ENCODE measurements at places on chromosomes 16 and 17. TPM values are rescaled to one million over a fixed set of nuclear protein-coding genes. Genes with fewer than 3 reads are reported as not detected.

MYL4 gene
- polyA plus RNA-seq = 3.9 TPM

DNA sequence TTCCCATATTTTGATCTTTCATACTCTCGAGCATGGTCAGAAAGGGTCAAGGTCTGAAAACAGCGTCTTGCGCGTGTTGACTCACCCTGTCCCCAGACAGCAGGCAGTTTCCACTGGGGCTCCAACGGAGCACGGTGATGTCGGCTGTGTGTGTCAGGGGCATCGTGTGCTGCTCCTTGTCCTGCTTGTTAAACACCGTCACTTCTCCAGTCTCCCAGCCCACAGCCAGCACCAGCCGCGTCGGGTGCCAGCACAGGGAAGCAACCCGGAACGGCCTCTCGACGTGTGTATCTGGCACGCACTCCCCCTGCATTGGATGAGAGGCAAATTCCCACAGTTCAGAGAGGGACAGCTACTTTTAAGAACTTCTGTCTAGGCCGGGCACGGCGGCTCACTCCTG, 9.6 kb downstream of the IFT140 start:
- no peak for DNase-seq

- DNase-seq = no peak
These were observed 108.6 kb upstream of the GOT2 start for GRCh38 chr16:58842746-58843145.

GRCh38 chr17:6797718-6798351, 21.8 kb downstream of the FBXO39 start:
- DNase-seq = no peak

GRCh38 chr16:57618296-57619132, 9.9 kb upstream of the ADGRG1 start:
- DNase-seq = no peak

GRCh38 chr17:81120149-81120484, 45.2 kb upstream of the PVALEF start:
- no peak for DNase-seq

LPO gene
- polyA plus RNA-seq = 0.09 TPM

- no peak for DNase-seq
These were observed 49.3 kb upstream of the TNRC6C start for GRCh38 chr17:77909236-77909635.

IGSF6 gene
- polyA plus RNA-seq = 8.4 TPM

CD79B gene
- polyA plus RNA-seq = 2.3 TPM

MARCHF10 gene
- 1.5 TPM for polyA plus RNA-seq

DLX3 gene
- polyA plus RNA-seq = 2.3 TPM

- DNase-seq = peak; percentile 24
These were observed 35.0 kb downstream of the GPT2 start for GRCh38 chr16:46918905-46919792.

GRCh38 chr17:65154770-65155589, 17.8 kb downstream of the RGS9 start:
- DNase-seq = no peak

DNA sequence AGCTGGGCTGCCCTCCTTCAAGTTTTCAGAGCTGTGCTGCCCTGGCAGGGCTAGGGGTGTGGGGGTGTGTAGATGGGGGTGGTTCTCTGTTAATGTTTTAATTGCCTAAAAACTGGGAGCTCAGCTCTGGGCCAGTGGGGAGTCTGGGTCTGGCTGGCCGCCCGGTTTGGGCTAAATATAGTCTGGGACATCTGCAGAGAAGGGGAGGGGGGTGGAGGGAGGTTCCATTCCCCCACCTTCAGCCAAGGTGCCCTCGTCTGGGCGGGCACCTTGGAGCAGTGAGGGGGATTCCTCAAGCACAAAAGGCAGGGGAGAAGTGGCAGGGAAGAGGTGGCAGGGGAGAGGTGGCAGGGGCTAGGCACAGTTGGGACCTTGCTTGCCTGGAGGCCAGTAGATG, 13.0 kb downstream of the RARA start:
- DNase-seq = no peak

C17orf107 gene
- 1.8 TPM for polyA plus RNA-seq

- DNase-seq = no peak
These were observed 86.4 kb upstream of the MYOCD start for GRCh38 chr17:12579288-12579687.

- DNase-seq = no peak
These were observed 2.4 kb upstream of the COX6A2 start for GRCh38 chr16:31430380-31431052.

GRCh38 chr16:9854675-9855074, 327.6 kb downstream of the GRIN2A start:
- no peak for DNase-seq

- no peak for DNase-seq
These were observed 18.8 kb downstream of the CDK5RAP3 start for GRCh38 chr17:47989700-47990099.

OR4D2 gene
- not detected for polyA plus RNA-seq

- no peak for DNase-seq
These were observed 21.5 kb downstream of the MBTD1 start for GRCh38 chr17:51238255-51238887.

- no peak for DNase-seq
These were observed 2.3 kb downstream of the CMIP start for GRCh38 chr16:81446907-81447268.

GRCh38 chr16:66419527-66419926, 7.6 kb upstream of the BEAN1 start:
- DNase-seq = no peak

DNA sequence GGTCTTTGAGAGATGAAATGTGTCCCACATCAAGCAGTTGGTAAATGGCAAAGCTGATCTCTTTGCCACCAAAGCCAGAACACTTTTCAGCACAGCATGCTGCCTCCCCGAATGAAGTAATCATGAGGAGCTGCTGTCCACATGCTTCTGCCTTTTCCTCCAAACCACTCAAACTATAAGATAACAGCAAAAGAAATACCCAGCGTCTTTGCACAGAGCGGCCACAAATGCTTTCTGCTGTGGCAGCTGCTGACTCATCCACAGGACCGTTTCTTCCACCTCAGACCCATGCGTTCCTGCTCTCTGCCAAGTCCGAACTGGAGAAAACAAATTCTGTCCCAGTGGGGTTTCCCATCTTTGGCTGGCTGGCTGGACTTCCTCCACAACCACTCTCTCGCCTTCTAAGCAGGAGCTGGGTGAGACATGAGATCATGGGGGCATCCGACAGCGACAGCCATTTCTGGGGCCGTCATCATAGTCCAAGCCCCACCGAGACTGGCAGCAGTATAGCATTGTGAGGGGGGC, 27.1 kb downstream of the TBC1D3B start:
- DNase-seq = no peak

NPIPB13 gene
- 3.4 TPM for polyA plus RNA-seq

Data from renal pelvis (tissue), 12 donors.